ENCODE measurements at places on chromosomes 7 and 10.

- no peak for DNase-seq
Observed at GRCh38 chr7:44535348-44536064, 5.6 kb downstream of the NPC1L1 start.

- no peak for DNase-seq
Observed at GRCh38 chr7:9698375-9698774, 1265.0 kb downstream of the NXPH1 start.

DNA sequence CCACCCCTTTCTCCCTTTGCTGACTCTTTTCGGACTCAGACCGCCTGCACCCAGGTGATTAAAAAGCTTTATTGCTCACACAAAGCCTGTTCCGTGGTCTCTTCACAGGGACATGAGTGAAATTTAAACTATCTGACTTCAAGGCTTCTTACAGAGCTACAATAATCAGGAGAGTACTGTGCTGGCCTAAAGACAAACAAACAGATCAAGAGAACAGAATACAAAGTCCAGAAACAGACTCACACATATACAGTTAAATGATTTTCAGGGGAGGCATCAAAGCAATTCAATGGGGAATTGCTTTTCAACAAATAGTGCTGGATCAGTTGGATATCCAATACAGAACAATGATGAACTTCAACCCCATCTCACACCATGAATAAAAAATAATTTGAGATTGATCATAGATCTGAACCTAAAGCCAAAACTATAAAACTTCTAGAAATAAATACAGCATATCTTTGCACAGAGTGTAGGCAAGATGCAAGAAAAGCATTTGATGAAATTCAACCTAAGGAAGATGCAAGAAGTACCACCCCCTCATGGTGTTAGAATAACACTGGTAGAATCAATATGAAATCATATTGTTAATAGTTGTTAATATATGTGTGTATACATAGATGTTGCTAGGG, 96.5 kb downstream of the ZFAND4 start:
- DNase-seq: no peak

- DNase-seq: no peak
Observed at GRCh38 chr7:25967278-25968204, 184.5 kb upstream of the NFE2L3 start.

DNA sequence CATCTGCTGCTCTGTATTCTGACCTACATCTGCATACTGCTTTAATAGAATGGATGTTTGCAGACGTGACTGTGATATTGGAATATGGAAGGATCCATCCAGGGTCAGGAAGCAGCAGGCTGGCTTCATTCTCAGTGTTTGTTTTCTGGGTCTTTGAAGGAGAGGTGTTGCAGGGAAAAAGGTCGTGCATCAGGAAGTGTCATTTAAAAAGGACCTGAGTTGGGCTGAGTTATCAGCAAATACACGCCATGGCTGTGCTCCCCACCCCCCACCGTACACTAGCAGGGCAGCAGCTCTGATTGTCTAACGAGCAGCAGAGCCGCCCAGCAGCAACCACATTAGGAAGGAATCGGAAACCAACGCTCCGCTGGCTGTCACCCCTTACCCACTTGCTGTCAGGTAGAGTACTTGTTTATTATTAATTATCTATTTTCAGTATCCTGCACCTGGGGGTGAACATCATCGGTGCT, 63.1 kb upstream of the STEAP1B start:
- DNase-seq: no peak

- no peak for DNase-seq
Observed at GRCh38 chr7:137636376-137636775, 210.4 kb downstream of the DGKI start.

DNA sequence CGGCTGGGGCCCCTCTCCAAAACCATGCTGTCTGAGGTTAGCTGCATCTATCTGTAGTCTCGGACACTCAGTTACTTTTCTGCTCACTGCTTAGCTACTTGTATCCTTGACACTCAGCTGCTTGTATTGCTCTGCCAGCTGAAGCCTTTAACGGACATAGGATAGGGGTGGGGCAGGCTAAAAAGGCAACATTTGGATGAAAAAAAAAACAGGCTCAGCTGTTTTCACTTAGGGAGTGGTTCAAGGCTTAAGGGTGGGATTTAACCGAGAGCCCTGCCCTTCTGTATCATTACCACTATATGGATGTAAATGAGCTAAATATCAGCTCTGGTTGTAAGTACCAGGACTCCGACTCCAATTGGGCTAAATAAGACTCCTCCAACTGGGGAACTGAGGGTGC, 28.6 kb downstream of the LSMEM1 start:
- DNase-seq: no peak

DNA sequence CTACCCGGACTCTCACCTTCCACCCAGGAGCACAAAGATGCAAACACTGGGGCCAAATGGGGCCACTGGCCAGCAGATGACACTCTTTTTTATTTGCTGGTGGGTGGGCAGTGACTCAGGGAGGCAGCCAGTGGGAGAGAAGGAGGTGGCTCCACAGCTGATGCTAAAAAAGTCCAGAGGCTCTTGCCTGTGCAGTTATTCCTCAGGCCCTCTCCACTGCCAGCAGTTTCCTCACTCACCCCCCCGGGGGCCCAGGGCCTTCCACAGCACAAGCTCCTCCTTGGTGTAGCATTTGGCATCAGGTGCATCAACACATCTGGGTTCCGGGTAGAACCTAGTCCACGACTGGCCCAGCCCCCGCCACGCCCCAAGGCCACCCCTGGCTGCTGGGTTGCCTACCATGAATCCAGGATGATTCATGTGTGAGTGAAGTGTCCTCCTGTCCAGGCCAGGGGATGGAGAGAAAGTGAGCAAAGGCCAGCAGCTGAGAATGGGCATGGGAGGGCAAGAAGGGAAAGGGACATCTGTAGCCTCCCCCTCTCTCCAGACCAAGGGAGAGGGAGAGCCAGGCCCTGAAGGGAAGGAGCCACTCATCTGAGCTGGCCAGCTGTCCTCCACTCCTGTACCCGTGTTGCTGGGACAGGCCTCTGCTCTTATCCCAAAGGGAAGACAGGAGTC, 1.7 kb upstream of the KCNH2 start:
- DNase-seq: no peak

GRCh38 chr10:93458821-93459257, 23.3 kb downstream of the MYOF start:
- DNase-seq: no peak

DNA sequence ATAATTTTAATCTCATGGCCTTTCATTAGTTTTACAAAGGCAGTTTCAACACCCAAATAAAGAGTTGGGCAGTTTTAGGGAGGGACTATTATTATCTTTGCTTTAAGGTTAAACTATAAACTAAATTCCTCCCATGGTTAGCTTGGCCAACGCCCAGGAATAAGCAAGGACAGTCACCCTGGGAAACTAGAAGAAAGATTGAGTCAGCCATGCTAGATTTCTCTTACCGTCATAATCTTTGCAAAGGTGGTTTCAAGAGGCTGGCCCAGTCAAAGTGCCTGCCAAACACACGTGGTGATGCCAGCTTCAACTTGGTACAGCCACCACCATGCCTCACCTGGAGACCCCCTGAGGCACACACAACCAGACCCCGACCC, 317.4 kb upstream of the SP8 start:
- DNase-seq: no peak

GRCh38 chr10:99431190-99431760, 851 bp upstream of the GOT1 start:
- DNase-seq: no peak

DNA sequence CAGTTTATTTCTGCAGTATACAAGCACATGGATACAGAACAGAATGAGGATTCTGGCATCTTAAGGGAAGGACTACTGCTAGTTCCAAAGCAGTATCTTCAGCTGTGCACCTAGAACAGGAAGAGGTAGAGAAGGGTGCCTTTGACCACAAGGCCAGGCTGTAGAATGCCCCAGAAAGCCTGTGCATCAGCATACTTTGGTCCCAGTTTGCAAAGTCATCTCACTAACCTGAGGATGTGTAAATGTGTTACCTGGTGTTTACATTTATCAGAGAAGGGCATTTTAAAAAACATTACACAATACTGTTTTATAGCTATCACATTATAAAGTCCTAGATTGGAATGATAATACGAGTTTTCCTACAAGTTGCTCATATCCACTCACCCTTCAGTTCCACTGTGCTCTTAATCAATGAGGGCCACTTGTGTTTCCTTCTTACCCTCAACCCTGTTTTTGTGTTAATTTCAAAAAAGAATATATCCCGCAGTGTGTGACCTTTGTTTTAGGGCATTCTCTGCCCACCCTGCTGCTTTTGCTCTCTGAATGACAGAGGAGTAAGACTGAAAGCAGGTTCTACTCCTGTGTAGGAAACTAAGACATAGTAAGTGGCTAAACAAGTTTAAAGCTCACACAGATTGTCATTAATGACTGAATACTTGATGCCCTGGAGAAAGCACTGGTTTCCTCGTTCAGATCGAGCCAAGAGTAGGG, 3.4 kb downstream of the SLC35G1 start:
- DNase-seq: no peak

GRCh38 chr10:100586959-100587358, 51.2 kb downstream of the HIF1AN start:
- DNase-seq: no peak

DNA sequence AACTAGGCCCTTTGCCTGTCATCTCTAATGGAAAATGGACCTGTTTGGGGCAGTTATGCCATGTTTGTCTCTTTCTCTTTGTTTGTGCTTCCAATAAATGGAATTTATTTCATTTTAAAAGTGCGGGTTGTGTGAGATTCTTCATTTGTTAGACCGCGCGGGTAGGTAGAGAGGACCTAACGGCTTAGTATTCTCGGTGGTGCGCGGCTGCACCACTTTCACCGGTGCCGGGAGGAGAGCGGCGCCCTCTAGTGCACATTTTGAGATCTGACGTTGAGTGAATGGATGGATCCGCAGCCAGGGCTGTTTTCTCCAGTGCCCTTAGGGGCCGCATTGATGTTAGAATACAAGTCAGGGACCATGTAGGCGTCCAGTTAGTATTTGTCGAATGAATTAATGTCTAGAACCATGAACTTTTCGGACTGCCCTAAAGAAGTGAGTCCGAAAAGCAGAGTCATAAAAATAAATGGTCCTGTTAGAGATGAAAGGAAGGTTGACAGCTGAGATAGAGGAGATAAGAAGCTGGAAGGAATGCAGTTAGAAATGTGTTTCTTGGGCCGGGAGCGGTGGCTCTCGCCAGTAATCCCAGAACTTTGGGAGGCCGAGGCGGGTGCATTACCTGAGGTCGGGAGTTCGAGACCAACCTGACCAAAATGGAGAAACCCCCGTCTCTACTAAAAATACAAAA, 29.3 kb upstream of the GIMAP8 start:
- DNase-seq: peak; percentile 77

GRCh38 chr10:97046456-97047082, 139.2 kb downstream of the SLIT1 start:
- no peak for DNase-seq

GRCh38 chr10:76916536-76916935, 721.1 kb downstream of the KCNMA1 start:
- no peak for DNase-seq

DNA sequence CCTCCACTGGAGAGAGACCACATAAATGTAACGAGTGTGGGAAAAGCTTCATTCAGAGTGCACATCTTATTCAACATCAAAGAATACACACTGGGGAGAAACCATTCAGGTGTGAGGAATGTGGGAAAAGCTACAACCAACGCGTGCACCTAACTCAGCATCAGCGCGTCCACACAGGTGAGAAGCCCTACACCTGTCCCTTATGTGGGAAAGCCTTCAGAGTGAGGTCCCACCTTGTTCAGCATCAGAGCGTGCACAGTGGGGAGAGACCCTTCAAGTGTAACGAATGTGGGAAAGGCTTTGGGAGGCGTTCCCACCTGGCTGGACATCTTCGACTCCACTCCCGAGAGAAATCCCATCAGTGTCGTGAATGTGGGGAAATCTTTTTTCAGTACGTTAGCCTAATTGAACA, 20.6 kb downstream of the FAM200A start:
- DNase-seq: no peak

DNA sequence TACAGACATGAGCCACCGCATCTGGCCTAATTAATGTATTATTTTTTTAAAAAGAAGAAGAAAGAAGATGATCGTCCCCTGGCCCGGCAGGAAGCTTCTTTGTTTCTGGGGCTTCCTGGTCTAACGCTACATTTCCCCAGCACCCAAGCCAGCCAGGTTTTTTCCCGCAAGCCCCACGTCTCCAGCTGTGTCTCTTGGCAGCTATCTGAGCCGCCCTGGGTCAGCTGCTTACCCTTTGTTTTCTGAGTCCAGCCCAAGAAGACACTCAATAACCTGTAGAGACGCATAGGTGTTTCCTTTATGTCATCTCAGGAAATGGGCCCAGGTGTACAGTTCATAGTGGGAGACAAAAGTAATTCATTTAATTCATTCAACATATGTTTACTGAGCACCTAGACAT, 110.2 kb downstream of the MTPAP start:
- no peak for DNase-seq

DNA sequence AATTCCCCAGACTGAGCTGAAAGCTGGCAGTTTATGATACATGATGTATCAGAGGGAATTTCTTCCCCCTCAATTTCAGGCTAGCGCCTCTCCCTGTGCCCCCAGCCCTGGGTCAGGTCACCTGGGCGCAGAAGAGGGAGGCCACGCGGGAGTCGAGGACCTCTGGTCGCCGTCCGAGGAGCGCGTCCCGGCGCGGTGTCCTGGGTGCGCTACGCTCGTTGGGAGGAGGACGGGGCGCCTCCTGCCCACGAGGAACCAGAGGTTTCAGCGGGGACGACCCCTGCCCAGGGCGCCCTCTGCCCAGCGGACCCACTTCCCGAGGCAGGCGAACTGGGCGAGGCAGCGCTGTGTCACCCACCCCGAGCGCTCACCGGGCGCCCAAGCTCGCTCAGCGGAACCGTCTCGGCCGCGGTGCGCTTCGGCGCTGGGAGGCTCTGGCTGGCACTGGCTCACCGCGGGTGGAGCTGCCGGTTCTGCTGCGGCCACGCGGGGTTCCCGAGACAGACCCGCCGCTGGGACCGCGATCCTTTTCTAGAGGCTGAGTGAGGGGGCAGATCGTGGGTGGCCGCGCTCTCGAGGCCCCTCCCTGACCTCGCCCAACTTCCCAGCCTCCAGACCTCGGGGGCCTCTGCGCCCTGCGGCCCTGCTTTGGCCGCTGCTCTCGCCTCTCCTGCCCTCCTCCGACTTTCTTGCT, at the start of gene FAM237B:
TSS of gene FAM237B (minus strand) at position 504 of the 694 bp plus-strand sequence. CDS start 1,556 bp downstream, outside the sequence.
- no peak for DNase-seq

DNA sequence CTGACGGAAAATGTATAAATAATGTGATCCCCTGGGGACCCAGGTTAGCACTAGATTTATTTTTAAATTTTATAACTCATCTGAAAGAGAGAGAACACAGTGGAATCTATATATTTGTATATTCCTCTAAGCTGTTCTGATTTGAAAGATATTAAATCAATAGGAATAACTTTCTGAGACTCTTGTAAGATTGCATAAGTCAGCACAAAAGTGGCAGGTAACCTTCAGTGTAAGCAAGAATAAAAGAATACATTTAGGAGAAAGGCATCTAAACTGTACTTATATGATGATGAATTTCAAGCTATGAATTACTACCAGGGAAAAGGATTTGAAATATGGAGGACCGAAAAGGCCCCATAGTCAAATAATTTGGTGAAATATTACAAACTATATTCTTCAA, 112.8 kb downstream of the TBXAS1 start:
- DNase-seq: no peak
